NCI-H1105 (cell line): ENCODE measurements at places on chromosomes 1 and 21.

- no peak for DNase-seq
Measured at GRCh38 chr1:186782791-186783190, 46.0 kb upstream of the PLA2G4A start.

DNA sequence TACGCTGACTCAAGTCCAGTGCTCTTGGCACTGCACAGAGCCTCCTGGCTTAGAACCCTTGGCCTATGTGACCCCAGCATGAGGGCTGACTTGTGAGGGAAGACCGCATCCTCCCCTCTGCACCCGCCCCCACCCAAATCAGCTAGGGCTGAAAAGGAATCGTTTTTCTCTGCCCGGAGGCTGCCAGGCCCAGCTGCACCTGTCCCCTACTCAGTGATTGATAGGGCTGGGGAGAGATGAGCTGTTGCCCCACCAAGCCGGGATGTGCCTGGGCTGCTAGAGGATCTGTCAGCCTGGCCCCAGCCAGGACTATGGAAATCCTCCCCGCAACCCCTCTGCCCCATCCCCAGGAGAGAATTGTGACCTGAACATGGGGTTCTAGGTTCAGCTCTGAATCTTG is 20.6 kb downstream of the MYOG start:
- DNase-seq: no peak

DNA sequence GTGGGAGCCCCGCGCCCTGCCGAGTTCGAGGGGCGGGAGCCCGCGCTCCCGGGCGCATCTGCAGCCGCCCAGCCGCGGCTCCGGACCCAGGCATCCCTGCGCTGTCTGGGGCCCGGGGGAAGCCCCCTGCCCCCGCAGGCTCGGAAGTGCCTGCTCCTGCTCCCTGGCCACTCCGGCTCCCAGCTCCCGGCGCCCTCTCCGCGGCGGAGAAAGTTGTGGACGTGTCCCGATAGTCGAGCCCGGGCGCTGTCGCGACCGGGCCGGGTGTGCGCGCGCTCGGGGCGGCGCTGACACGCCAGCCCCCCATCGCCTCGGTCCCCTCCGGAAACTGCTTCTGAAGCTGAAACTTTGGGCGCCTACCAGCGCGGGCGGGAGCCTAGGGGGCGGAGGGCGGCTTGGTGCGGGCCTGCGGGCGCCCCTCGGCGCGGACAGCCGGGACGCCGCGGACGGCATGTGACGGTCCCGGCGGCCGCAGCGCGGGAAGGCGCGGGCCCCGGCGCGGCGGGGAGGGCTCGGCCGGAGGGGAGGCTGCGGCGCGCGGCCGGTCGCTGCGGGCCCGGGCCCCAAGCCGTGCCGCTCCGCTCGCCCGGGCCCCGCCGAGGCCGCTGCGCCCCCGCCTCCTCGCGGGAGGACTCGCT is 515 bp downstream of the MAN1C1 start:
- no peak for DNase-seq

- DNase-seq: no peak
Measured at GRCh38 chr1:172391976-172392375, 28.5 kb upstream of the C1orf105 start.

DNA sequence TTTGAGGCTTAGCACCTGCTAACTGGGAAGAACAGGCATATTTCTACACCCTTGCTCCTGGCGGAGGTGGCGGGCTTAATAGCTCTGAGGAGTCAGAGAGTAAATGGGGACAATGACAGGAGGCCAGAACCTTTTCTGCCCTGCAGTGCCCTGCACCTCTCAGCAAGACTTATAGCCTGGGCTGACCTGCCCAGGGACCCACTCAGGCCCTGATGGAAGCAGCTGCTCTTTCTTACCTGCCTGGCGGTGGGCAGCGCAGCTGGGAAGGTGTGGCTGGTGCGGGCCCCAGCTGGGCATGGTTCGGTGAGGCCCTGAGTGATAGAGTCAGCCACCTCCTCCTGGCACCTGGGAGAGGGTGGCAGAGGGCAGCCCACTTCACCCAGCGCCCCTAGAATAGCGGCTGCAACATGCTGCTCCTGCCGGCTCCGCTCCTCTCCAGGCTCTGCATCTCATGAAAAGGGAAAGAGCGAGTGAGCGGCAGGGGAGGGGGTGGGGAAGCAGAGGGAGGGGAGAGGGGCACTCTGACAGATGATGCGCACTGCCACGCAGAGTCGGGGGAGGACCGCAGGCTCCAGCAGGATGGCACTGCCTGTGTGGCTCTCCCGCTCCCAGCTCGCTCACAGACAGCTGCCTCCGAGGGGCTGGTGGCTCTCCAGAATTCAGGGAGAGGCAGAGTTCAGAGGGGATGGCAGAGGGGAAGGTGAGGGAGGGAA is at the start of gene RGS8:
Gene RGS8 (minus strand): TSS at position 472 of the 713 bp plus-strand sequence. CDS start 14,938 bp downstream, outside the sequence.
- DNase-seq: no peak

DNA sequence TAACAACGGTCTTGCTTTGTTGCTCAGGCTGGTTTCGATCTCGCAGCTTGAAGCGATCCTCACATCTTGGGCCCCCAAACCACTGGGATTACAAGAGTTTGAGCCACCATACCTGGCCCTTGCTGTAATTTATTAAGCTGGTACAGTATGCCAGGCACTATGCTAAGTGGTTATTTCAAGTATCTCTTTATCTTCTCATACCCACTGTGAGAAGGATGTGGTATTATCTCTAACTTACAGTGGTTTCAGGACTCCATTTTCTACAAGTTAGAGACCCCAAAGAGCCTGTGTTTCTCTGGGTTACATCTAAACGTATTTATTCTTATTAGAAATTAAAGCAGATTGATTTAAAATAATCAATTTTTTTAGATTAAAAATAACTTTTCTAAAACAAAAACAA is 8.1 kb upstream of the ST3GAL3 start:
- DNase-seq: no peak

- DNase-seq: peak; percentile 96
Measured at GRCh38 chr1:115437196-115437595, 99.1 kb upstream of the NGF start.

DNA sequence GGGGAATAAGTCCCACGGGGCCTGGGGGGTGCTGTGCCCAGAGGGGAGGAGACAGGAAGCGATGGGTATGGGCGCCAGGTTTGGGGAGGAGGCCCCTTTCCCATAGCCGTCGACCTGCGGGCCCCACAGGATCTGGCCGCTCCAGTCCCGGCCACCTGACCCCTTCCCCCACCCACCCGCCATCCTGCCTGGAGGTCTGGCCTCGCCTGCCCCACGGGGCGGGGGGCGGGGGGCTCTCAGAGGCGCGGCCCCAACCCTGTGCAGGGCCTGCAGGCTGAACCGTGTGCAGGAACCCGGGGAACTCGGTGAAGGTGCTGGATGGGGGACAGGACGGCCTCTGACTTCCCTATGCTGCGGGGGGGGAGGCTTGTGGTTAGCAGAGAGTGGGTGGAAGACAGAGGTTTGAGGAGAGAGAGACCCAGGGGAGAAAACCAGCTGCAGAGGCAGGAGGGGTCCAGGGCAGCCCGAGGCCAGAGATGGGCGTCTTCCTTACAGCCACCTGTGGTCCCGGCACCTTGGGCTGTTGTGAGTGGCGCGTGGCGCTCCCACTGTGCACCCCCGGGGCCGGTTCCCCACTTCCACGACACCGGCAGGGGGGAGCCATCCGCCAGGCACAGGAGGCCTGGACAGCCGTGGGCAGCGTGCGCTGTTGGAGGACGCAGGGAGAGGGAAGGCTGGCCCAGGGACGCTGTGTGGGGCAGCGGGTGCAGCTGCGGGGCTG is 2.5 kb upstream of the TNFRSF18 start:
- no peak for DNase-seq

- no peak for DNase-seq
Measured at GRCh38 chr1:234763367-234763766, 153.4 kb upstream of the IRF2BP2 start.

- DNase-seq: no peak
Measured at GRCh38 chr21:37547615-37548200, 181.1 kb downstream of the DYRK1A start.

GRCh38 chr1:240385985-240386978 is 225.7 kb downstream of the GREM2 start:
- no peak for DNase-seq
